Hematopoietic multipotent progenitor cell treated with erythropoietin and hydrocortisone succinate and interleukin-3 and kit ligand, for 4 days (in vitro differentiated cells): ENCODE measurements at places on chromosomes 5 and 9.

GRCh38 chr5:139847091-139847490 is 51.5 kb downstream of the PSD2 start:
- DNase-seq: no peak

- no peak for DNase-seq
Measured at GRCh38 chr5:168916852-168917251, 337.7 kb upstream of the PANK3 start.

DNA sequence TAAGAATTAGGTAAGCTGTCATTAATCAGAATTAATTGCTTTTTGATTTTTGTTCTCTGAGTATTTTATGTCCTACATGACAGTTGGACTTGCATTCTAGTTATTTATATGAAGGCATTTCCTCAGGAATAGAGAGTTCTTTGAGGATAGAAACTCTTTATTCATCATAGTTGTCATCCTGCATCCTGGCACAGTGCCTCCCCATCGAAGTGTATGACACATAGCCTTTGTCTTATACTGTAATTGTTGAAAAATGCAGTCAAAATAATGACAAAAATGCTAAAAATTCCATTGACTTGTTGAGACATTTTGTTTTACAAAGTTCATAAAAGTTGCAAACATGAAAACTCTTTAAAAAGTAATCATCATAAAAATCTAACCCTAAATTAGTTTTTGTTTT is 36.5 kb downstream of the CFAP95 start:
- no peak for DNase-seq

GRCh38 chr5:90111364-90112032 is 298.1 kb downstream of the CETN3 start:
- no peak for DNase-seq

- DNase-seq: no peak
Measured at GRCh38 chr9:18665947-18666346, 192.0 kb downstream of the ADAMTSL1 start.

GRCh38 chr5:121121786-121122185 is 657.7 kb downstream of the PRR16 start:
- DNase-seq: no peak

- no peak for DNase-seq
Measured at GRCh38 chr9:85061969-85062368, 392.4 kb downstream of the NTRK2 start.

DNA sequence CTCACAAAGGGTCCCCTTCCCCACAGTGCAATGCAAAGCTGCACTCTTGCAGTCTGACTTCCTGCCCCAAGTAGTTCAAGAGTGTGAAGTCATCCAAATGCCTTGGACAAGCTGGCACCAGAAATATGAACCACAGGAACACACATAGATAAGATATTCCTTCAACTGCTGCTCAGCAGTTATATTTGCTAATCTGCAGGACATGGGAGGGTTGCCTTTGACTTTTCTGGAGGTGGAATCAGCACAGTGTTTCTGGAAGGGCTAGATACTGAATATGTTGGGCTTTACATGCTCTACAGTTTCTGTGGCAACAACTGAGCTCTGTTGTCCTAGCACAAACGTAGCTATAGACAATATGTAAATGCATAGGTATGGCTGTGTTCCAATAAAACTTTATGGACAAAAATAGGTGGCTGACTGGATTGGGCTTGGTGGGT is 96.7 kb upstream of the PCA3 start:
- DNase-seq: peak; percentile 95

DNA sequence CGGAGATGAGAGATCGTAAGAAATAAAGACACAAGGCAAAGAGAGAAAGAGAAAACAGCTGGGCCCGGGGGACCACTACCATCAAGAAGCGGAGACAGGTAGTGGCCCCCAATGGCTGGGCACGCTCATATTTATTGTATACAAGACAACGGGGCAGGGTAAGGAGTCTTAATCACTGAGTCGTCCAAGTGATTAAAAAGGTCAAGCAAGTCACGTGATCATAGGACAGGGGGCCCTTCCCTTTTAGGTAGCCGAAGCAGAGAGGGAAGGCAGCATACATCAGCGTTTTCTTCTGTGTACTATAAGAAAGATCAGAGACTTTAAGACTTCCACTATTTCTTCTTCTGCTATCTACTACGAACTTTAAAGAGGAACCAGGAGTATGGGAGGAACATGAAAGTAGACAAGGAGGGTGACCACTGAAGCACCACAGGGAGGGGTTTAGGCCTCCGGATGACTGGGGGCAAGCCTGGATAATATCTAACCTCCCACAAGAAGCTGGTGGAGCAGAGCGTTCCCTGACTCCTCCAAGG is 24.6 kb upstream of the QSOX2 start:
- no peak for DNase-seq
